Anterior cingulate cortex (tissue), 58 donors: ENCODE measurements at places on chromosomes 7 and 10.

DNA sequence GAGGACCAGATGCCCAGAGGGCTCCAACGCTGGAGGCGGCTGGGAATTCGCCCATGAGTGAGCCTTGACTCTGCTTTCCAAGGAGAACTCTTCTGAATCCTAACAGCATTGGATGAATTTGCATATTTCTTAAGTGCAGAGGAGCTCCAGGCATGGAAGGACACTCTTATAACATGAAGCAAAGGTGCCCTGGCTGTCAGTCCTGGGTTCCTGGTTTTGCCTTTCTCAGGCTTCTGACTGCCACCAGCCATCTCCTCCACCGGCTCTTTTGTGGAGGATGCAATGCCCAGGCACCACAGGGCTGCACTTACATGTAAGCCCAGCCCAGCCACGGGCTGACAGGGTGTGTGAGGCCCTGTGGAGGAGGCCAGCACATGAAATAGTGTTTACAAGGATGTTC lies 8.2 kb downstream of the CLRN3 start:
- no peak for DNase-seq

DNA sequence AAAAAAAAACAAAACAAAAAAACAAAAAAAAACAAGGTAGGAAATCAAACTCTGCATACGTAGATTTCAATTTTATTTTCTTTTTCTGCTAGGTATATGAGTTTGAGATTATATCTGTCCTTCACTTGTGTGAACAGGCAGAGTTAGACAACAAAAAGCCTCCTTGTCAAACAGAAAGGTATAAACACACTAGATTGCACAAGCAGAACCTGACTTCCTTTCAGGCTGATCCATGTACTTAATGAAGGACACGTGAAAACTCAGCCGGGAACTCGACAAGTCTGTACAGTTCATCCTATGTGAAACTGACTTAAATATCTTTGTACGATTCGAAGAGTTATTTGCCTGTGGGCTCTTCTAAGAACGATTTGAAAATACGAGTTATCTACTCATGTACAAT lies 254.1 kb downstream of the ARL4A start:
- DNase-seq = no peak

GRCh38 chr7:2487586-2488271 lies 11.5 kb upstream of the GRIFIN start:
- DNase-seq = no peak

GRCh38 chr10:16519908-16520861 lies 1.5 kb downstream of the C1QL3 start:
- DNase-seq = no peak

GRCh38 chr7:36406156-36406555 lies 16.5 kb downstream of the ANLN start:
- peak; percentile 80 for DNase-seq

GRCh38 chr10:132932461-132933307 lies 9.7 kb downstream of the CFAP46 start:
- no peak for DNase-seq

DNA sequence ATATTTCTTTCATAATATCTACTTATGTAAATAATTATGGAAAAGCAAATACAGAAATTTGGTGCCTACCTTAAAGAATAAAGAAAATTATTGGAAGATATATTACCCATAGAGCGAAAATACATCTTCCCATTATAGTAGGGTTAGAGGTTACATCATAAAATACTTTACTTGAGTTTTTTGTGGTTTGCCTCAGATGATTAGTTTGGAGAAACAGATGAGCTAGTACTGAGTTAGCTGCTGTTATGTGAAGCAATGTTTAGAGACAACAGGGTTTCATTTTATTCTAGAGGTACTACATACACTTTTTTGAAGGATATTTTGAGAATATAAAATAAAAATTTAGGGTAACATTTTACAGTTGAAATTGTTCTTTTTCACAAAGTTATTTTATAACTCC lies 2.9 kb upstream of the MLLT10 start:
- DNase-seq = no peak

GRCh38 chr7:55517191-55517633 lies 55.1 kb downstream of the VOPP1 start:
- DNase-seq = no peak

- DNase-seq = no peak
These were observed 145.7 kb downstream of the CYP26A1 start for GRCh38 chr10:93219347-93219746.

GRCh38 chr7:124428781-124429180 lies 336.8 kb downstream of the GPR37 start:
- DNase-seq = no peak

DNA sequence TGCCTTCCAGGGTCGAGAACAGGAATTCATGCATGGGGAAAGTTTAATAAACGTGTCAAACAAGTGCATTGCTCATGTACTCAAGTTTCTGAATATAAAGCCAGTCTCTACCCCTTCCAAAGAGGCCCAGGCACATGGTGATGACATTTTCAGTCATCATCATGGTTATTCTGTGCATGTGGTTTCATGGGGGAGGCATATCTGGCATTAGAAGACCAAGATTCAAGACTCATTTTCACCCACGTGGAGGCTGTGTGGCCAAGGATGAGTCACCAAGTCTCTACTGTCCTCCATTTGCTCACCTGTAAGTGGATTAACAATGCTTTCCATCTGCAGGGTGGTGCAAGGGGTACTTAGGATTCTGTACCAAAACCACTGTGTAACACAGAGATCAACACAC lies 34.0 kb upstream of the CNPY1 start:
- no peak for DNase-seq

- no peak for DNase-seq
These were observed 2.4 kb downstream of the UBE2H start for GRCh38 chr7:129950191-129950932.

- no peak for DNase-seq
These were observed 340.1 kb upstream of the SHH start for GRCh38 chr7:156152390-156152789.

DNA sequence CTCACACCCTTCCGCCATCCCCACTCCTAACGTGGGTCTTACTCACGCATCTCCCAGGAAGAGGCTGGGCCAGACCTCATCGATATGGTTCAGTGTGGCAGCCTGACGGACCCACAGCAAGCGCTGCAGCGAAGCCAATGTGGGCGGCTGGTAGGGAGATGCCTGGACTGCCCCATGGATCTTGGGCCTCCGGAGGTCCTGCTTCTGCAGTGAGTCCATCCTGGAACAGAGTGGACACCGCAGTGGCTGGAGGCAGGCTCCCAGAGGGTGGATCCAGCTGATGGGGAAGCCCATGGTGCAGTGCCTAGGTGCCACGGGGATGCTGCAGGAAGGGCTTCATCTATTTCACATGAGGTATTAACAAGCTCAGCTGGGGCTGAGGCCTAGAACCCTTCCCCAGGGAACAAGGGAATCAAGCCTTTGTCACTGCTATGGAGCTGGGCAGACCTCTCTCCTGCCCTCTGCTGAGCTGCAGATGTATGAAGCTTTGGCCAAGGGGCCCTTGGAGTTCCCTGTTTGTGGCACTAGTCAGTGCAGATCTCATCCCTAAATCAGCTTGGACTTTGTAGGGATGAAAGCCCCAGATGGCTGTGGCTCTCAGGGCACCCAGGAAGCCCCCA lies 13.7 kb upstream of the SAMD8 start:
- DNase-seq = no peak

GRCh38 chr10:131784363-131785120 lies 116.3 kb upstream of the PPP2R2D start:
- DNase-seq = no peak

DNA sequence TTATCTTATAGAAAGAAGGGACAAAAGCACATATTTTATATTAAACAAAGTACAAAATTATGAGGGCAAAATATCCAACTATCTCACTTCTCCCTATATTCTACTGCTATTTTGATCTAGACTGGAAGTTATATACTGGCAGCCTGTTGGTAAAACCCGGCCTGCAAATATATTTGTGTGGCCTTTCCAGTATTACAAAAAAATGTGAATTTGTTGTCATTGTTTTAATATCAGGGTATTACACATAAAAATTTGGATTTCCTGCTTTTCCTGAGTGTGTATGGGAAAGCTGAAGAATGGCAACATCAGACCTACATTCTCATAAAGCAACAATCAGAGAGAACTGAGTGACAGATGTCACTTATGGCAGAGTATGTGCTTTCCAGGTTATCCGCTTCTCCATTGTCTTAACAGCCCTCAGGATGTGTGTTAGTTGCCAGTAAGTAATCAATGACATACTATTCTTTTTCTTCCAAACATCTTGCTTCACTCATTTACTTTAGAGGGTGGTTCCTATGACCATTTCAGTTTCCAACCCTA lies 7.3 kb downstream of the SYPL1 start:
- no peak for DNase-seq

DNA sequence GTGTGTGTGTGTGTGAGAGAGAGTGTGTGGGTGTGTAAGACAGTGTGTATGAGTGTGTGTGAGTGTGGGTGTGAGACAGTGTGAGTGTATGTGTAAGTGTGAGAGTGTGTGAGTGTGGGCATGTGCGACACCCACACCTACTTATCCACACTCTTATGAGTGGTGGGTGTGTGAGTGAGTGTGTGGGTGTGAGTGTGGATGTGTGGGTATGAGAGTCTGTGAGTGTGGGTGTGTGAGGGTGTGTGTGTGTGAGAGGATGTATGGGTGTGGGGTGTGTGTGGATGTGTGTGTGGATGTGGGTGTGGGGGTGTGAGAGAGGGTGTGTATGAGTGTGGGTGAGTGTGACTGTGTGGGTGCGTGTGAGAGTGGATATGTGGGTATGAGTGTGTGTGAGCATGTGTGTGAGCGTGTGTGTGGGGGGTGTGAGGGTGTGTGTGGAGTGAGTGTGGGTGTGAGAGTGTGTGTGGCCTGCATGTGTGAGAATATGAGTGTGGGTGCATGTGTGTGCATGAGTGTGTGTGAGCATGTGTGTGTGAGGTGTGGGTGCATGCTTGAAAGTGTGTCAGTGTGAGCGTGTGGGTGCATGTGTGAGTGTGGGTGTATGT lies 15.1 kb downstream of the VWC2 start:
- no peak for DNase-seq
